ENCODE measurements at places on chromosomes 3 and 15. TPM values are rescaled to one million over a fixed set of nuclear protein-coding genes. Genes with fewer than 3 reads are reported as not detected.
A peak's percentile ranks its signal among the peaks of the same experiment; 100 is the strongest.

Gene RLBP1
- not detected for total RNA-seq

Gene COMMD4
- 96.2 TPM for total RNA-seq

DNA sequence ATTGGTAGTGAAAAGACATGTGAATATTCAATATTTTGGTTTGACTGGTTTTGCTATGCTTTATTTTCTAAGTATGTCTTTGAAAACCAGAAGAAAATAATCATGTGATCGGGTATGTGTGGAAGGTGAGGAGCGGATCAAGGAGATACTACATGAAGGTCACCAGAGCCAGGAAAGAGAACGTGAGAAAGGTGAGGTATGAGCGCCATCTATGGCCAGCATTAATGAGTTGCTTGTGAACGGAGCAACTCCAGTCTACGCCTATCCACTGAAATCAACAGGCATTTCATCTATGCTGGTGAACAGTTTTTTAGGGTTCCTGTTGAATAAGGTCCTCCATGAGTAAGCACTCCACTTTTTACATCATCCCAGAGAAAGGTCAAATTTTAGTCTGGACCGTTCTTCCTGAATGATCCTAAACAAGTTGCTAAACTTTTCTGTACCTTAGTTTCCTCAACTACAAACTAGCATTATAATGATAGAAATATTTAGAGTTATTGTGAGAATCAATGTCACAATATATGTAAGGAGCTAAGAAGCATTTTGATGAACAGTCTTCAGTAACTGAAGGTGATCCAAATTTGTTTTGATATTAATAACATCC is 1435.2 kb upstream of the CADM2 start:
- no peaks in the 10 kb centered on the region for H3K27me3 ChIP-seq
- no peaks in the 10 kb centered on the region for H3K4me1 ChIP-seq
- no peak for DNase-seq

- DNase-seq: no peak
- peak overlapping the region; percentile 75 for H3K4me3 ChIP-seq
- H3K27me3 ChIP-seq: no peaks in the 10 kb centered on the region
- H3K4me1 ChIP-seq: peaks cover 19% of the 10 kb centered on the region
- H3K36me3 ChIP-seq: peaks cover 4% of the 10 kb centered on the region
- peak overlapping the region; percentile 60 for H3K27ac ChIP-seq
These were observed 617 bp upstream of the EOGT start for GRCh38 chr3:69014022-69014580.

DNA sequence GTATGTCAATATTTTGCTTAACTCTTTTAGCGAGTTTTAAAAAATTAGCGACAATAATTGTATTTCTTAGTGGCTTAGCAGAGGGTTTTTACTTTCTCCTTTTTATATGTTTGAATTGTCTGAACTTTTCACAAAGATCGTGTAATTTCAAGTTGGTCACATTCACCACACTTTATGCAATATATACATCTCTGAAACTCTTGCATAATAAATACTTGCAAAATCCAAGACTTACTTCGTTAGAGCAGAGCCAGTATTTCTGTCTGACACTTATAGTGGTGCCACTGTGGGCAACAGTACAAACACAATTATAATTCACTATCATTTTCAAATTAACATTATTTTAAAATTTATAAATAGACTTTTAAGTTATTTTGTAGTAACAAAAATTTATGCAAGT is 62.0 kb downstream of the SUCNR1 start:
- H3K27me3 ChIP-seq: peaks cover 3% of the 10 kb centered on the region
- no peaks in the 10 kb centered on the region for H3K4me1 ChIP-seq
- H3K36me3 ChIP-seq: no peaks in the 10 kb centered on the region
- H3K4me3 ChIP-seq: no peak overlapping the region
- DNase-seq: no peak
- H3K27ac ChIP-seq: no peak overlapping the region

Data from natural killer cell treated with Interleukin-12 subunit alpha and Interleukin-12 subunit beta and Interleukin-15 and Interleukin-18, amount 100 ng/mL, for 72 hours (primary cell).